ENCODE measurements at places on chromosomes 11 and 22. TPM values are rescaled to one million over a fixed set of nuclear protein-coding genes. Genes with fewer than 3 reads are reported as not detected.

HTR3B gene
- not detected for total RNA-seq

THAP7 gene
- total RNA-seq, result 24.7 TPM

MICAL2 gene
- 143 TPM for total RNA-seq

RRP8 gene
- 24.4 TPM for total RNA-seq

GGT1 gene
- 64.6 TPM for total RNA-seq

PARVA gene
- total RNA-seq, result 0.18 TPM

FOLR2 gene
- not detected for total RNA-seq

CDKN1C gene
- total RNA-seq, result 0.60 TPM

APOBEC3H gene
- 128 TPM for total RNA-seq

HEPHL1 gene
- total RNA-seq, result not detected

PRODH gene
- 0.25 TPM for total RNA-seq

IRAG1 gene
- total RNA-seq, result not detected

APOL6 gene
- 72.4 TPM for total RNA-seq

OR56B4 gene
- not detected for total RNA-seq

HBG2 gene
- total RNA-seq, result not detected

TYR gene
- total RNA-seq, result not detected

NLRP14 gene
- total RNA-seq, result not detected

ZDHHC5 gene
- 86.6 TPM for total RNA-seq

WNT7B gene
- not detected for total RNA-seq

NOX4 gene
- total RNA-seq, result not detected

DTX4 gene
- total RNA-seq, result 0.30 TPM

PNPLA5 gene
- not detected for total RNA-seq

YAP1 gene
- 0.18 TPM for total RNA-seq

TEX54 gene
- not detected for total RNA-seq

KRTAP5-8 gene
- total RNA-seq, result not detected

ZBED4 gene
- total RNA-seq, result 21.8 TPM

RBMXL2 gene
- total RNA-seq, result not detected

TUG1 gene
- 72.5 TPM for total RNA-seq

MIAT gene
- total RNA-seq, result 185 TPM

TPBGL gene
- 0.28 TPM for total RNA-seq

HORMAD2 gene
- 0.23 TPM for total RNA-seq

SLC22A6 gene
- total RNA-seq, result not detected

HOATZ gene
- total RNA-seq, result not detected

PGM2L1 gene
- total RNA-seq, result 9.3 TPM

OR8G1 gene
- not detected for total RNA-seq

PEX26 gene
- 35.5 TPM for total RNA-seq

BIRC3 gene
- total RNA-seq, result 80.0 TPM

DBX1 gene
- not detected for total RNA-seq

Data from activated CD4-positive, alpha-beta memory T cell treated with anti-CD3 and anti-CD28 coated beads, Interleukin-2, amount 10 ng/mL, durations not matched to agents 7 days and 5 days (primary cell).